T-helper 9 cell (primary cell): ENCODE measurements at places on chromosomes 3 and 15.

DNA sequence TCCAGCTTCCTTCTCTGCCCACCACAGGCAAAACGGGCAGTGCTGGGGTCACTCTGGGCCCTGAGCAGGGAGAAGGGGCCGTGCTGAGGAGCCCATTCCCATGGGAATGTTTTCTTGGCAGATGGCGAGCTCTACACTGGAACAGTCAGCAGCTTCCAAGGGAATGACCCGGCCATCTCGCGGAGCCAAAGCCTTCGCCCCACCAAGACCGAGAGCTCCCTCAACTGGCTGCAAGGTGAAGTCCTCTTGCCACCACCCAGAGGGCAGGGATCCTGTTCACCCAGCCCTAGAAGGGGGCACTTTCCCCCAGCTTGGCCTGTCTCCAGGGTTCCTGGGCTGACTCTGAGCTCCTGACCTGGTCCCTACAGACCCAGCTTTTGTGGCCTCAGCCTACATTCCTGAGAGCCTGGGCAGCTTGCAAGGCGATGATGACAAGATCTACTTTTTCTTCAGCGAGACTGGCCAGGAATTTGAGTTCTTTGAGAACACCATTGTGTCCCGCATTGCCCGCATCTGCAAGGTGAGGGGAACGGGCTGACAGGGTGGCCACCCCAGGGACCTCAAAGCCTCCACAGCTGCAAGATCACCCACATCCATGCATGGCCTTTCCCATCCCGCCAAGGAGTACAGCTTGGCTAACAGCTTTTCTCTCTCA, 12.4 kb downstream of the CIB1 start:
- DNase-seq, result no peak

- no peak for DNase-seq
Observed at GRCh38 chr15:24772266-24772665, 96.7 kb downstream of the NPAP1 start.

DNA sequence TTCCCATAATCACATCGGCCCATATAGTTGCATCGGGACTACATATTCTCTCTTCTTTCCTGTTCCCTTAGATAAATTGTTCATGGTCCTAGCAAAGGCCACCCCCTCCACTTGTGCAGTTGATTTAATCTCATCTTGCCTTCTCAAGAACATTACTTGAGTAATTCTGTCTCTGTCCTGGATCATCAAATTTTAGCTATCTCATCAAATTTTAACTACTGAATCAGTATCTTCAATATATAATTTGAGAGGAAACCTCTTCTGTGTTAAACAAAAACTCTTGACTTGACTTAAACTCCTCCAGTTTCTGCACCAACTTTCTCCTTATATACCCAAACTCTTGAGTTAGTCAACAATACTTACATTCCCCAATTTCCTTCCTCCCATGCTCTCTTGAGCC, 4.2 kb upstream of the PRR23B start:
- no peak for DNase-seq

DNA sequence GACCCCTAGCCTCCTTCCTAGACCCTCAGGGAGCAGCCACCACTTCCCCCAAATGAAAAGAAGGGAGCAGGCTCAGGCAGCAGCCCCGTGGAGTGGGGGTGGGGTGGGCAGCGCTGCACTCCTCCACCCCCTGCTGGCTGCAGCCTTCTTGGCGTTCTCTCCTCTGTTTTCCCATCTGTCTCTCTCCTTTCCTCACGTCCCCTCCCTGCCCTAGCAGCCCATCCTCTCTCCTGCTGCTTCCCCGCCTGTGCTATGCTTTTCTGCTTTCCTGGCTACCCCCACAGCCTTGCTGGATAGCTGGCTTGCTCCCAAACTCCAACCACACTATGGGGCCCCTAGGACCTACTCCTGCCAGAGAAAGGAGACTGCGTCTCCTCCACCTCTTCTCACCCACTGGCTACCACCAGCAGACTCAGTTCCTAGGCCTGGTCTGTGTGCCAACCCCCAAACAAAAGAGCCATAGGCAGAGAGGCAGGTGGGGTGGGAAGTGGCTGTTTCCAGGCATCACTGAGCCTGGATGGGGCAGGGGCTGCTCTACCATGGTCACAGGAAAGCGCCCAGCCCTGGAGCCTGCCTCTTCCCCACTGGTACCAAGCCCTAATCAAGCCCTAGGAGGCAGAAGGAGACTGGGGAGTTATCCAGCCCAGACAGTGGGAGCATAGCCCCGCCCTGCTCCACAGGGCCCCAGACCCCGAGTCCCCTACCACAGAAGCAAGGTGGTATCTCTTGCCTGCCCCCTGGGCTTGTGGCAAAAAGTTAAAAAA, 3.4 kb upstream of the DISP2 start:
- DNase-seq, result no peak

DNA sequence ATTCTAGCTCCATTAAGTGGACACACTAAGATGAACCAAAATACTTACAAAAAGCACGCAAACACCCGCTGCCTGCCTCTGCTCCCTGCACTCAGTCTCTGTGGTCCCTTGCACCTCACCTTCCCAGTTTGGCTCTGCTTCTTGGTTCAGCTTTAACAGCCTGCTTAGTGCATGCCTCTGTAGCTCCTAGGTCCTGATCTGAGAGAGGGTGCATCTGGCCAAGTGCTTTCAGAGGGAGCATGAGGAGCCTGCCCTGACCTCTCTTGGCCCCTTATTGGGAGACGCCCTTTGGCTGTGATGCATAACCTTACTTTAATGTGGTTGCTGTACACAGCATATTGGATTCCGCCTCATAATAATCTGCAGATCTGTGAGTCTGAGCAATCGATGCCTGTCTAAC, 21.2 kb upstream of the ATP10A start:
- DNase-seq, result no peak

- no peak for DNase-seq
Observed at GRCh38 chr3:61594964-61595285, 33.6 kb downstream of the PTPRG start.

DNA sequence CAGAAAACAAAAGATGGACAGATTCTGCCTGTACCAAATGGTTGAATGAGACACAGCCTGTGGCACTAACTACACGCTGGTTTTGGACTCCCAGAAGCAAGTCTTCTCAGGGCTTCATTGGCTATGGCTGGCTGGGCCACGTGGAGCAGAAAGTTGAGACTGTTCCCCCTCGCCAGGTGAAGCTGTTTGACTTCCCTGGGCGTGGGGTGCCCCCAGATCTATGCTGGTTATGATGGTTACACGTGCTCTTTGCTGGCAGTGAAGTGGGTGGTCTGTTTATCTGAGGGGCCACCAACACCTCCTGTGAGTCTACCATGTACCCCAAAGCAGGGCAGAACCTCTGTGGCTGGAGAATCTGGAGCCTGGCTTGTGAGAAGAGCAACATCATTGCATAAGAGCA, 60.3 kb upstream of the EPHA6 start:
- DNase-seq, result no peak

- no peak for DNase-seq
Observed at GRCh38 chr15:72796210-72796514, 12.6 kb upstream of the ADPGK start.
